Activated T-helper 1 cell treated with anti-CD3 and anti-CD28 coated beads, Interleukin-2, amount 50 U/mL, for 16 hours (primary cell): ENCODE measurements at places on chromosomes 3 and 15.

DNA sequence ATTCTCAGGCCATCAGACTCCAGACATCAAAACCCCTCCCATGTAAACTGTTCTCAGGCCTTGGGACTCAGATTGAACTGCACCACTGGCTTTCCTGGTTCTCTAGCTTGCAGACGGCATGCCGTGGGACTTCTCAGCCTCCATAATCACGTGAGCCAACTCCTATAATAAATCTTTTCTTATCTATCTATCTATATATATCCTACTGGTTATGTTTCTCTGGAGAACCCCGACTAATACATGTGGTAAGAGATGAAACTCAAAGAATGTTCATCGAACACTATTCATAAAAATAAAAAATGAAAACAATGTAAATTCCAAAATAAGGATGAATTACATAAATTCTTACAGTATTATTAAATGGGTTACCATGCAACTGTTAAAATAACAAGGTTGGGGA, 84.5 kb upstream of the NTRK3 start:
- no peak for DNase-seq

DNA sequence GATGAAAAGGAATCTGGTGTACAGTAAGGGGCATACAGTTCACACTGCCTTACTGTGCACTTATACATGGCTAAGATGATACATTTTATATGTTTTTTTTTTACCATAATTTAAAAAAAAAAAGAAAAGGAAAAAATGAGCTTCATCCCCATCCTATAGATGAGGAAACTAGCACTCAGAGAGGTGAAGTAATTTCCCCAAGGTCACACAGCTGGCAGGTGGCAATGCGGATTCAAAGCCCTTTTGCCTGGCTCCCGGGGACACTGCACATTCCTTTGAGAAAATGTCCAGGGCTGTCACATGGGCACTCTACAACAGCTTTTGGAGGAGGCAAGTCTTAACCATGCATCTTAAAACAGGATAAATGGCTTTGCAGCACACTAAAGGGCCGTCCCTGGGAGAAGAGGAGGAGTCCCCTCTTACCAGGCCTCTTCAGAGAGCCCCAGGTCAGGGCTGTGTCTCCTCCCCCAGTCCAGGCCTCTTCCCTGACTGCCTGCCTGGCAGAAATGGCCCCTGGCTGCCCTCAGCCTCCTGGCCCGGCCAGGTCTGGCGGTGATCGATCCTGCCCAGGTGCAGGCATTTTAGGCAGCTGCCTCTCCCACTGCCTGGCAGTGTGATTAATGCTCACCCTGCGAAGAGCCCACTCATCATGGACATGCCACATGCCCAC, 95.1 kb upstream of the LINGO1 start:
- DNase-seq, result no peak

- no peak for DNase-seq
Measured at GRCh38 chr3:76694063-76694462, 345.8 kb upstream of the ROBO2 start.

DNA sequence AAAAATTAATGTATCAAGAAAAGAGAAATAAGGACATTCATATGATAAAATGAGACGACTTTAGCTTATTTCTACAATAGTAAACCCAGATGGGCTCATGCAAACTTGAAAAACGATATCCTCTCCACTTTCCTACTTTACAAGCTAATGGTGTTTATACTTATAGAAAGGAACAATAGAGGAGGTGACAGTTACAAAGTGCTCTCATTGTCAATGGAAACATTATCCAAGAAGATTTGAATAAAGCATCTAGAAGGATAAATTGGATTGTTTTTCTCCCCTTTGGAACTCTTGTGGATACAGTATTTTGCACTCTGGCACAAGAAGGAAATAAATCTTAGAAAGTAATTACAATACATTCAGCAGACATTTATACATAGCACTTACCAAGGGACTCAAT, 20.2 kb upstream of the CCDC66 start:
- no peak for DNase-seq

DNA sequence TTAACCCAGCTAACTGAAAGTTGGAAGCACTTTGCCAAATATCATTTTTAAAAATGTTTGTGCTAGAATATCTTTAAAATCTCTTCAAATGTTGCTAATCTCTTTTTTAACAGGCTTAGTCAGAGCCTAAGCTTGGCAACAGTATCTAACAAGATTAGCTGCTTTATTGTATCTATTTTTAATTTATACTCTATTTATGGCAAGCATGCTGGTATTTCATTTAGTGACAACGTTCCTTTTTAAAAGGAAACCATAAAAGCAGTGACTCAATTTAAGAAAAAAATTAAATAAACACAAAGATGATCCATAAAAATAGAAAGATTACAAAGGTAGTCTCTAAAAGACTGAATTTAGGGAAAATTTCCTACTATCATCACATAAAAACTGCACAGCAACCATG, 40.5 kb downstream of the SLC12A6 start:
- DNase-seq, result no peak
